ENCODE measurements at places on chromosomes 11 and 22.
A peak's percentile ranks its signal among the peaks of the same experiment; 100 is the strongest.

DNA sequence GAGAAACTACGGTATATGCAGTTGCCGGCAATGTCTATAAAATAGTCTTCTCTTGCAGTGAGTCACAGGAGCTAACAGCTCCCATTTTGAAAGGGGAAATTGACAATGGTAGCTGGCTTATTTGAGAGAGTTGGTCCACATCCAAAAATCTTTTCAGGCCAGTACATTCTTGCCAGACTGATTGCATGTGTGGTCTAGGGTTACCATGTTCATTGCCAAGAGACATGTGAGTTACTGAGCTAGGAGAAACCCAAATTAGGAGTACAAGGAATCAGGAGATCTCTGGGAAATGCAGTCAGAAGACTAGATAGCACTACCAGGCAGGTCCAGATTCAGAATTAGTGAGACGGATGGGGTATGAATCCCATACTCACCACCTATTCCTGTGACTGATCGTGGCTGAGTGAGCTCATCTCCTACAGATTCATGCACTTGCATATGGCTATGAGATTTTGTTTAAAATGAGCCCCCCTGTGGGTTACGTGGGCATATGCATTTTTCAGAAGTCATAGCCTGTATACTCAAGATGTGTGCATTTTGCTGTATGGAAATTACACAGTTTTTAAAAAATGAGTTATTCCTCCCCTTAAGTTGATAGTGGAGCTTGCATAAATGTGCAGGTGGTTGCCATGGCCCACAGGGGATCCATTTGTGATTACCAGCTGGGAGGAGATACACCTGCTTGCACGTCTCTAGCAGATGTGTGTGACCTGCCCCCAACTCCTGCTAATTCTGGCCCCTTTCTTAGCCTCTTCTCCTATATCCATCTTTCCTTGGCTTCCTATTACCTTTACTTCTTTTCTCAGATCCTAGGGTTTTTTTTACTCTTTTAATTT is 102.7 kb downstream of the COMMD9 start:
- DNase-seq = no peak

GRCh38 chr11:124586238-124586860 is 16.6 kb downstream of the OR8A1 start:
- no peak for DNase-seq

DNA sequence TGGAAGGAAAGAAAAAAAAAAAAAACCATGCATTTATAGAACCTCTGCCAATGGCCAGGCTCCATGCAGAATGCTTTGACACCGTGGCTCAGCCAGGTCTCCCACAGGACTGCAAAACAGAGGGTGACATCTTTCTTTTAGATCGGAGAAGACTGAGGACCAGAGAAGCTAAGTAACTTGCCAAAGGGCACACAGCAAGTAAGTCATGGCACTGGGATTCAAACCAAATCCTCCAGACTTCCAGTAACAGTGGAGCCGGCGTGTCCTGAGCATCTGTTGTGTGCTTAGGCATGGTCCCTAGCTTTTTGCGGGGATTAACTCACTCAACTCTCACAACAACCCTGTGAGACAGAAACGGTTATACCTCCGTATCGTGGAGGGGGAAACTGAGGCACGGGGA is 20.7 kb downstream of the MGAT3 start:
- no peak for DNase-seq

DNA sequence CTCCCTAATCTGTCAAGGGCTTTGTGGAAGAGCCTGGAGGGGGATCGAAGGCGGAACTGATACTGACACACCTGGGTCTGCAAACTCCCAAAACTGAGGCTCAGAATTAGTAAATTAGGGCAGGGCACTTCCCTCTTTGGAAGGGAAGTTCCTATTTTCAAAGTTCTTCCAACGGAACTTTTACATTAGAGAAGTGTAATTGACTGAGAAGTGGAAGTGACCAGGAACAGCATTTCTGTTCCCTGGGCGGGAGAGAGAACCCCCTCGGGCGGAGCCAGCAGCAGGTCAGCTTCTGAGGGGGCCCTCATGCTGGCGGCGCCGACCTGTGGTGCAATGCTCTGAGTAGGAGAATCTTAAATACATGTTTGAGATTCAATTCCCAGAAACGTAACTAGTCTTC is 1.1 kb upstream of the CBL start:
- DNase-seq = no peak

GRCh38 chr11:112793416-112793815 is 167.8 kb upstream of the NCAM1 start:
- DNase-seq = no peak

GRCh38 chr11:19409307-19409706 is 168.6 kb upstream of the E2F8 start:
- DNase-seq = no peak

GRCh38 chr11:44840085-44840478 is 110.6 kb downstream of the TP53I11 start:
- no peak for DNase-seq

DNA sequence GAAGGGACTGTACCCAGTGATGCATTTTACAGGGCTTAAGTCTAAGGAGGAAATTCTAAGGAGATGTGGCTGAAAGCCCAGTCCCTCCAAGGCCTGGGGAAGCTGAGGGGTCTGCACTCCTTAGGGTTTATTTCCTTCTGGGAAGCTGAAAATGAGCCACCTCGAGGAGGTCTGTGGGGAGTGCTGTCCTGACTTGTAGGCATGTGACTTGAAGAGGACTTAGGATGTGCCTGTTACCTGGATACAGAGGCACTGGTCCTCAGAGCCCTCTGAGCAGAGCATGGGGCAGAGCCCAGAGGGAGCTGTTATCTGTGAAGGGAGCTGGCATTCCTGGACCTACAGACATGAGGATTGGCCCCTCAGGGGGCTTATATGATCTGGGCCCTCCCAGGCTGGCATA is 77.1 kb downstream of the TP53I11 start:
- DNase-seq = no peak

DNA sequence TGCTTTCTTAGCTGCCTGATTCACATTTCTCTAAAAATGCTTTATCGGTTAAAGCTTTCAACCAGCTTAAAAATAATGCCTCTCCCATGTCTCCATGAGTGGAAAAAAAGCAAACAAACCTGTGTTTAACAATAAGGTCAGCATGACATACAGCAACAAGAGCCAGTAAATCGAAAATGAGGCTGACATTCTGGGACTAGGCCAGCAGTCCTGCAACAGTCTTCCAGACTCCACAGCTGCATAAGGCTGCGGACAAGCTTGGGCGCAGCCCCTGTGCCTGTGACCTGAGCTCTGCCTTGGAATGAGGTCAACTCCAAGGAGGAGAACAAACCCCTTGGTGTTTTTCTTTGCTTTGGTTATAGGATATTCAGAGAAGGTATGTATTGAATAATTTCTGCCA is 95.5 kb downstream of the PGR start:
- DNase-seq = no peak

DNA sequence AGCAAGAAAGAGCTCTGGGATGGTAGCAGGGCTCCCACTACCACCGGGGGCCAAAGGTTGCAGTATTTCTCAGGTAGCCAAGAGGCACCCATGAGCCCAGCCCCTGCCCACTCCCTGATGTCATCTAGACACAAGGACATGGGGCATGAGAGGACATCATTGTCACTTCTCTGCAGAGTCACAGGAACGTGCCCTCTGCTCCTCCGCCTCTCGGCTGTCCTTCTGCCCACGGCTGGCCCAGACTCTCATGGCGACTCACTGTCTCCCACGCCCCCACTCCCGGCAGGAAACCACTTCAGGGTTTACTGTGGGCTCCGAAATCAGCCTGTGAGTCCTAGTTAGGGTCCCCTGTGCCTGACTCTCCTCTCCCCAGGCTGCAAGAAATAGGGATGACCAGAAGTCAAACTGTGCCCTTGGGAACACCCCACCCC is 1.8 kb upstream of the GAL start:
- no peak for DNase-seq

DNA sequence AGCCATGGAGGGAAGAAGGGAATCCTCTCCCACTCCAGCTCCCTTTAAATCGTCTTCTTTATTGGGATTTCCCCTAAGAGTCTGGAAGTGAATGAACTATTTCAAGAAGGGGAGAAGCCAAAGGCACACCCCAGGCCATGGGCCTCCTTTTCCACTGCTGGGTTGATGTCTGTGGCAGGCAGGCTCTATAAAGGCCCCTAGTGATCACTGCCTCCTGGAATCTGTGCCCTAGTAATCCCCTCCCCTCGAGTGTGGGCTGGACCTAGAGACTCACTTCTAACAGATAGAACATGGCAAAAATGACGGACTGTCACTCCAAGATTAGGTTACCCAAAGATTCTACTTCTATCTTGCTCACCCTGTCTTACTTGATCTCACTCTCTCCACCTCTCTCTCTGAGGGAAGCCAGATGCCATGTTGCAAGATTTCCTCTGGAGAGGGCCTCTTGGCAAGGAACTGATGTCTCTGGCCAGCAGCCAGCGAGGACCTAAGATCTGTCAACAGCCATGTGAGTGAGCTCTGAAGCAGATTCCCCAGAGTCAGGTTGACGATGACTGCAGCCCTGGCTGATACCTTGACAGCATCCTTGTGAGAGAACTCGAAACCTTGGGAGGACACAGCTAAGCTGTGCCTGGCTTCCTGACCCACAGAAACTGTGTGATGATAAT is 444.8 kb downstream of the SOX6 start:
- DNase-seq = no peak

DNA sequence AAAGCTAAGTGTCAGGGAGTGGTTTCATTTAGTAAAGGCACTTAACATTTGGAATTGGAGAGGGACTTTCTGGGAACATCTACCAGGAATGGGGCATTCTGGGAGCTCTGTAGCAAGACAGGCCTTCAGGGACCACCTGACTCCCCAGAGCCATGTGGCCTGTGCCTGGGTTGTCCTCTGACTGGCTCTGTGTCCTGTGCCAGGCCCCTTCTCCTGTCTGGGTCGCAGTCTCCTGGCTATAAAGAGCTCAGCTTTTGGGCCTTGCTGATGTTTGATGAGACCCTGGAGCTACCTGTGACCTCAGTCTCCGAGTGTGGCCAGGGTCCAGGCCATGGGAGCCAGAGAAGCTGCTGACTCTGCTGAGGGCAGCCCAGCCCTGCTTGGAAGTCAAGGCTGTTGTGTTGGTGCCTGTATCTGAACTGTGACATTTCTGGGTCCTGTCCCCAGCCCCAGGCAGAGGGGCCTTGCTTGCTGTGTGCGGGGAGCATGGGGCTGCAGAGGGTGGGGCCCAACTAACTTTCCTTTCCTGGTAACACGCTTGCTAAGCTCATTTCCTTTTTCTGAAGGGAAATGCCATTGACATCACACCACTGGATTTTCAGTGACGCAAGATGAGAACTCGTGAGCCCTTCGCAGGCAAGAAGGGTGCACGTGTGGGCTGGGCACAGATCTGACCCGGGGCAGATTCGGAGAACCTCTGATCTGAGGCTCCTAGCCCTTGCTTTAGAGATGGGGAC is 41.3 kb downstream of the LRRC32 start:
- peak; percentile 38 for DNase-seq

GRCh38 chr11:2205981-2206690 is 34.5 kb upstream of the TH start:
- DNase-seq = no peak

- no peak for DNase-seq
Observed at GRCh38 chr11:61957021-61957770, 7.0 kb downstream of the BEST1 start.

DNA sequence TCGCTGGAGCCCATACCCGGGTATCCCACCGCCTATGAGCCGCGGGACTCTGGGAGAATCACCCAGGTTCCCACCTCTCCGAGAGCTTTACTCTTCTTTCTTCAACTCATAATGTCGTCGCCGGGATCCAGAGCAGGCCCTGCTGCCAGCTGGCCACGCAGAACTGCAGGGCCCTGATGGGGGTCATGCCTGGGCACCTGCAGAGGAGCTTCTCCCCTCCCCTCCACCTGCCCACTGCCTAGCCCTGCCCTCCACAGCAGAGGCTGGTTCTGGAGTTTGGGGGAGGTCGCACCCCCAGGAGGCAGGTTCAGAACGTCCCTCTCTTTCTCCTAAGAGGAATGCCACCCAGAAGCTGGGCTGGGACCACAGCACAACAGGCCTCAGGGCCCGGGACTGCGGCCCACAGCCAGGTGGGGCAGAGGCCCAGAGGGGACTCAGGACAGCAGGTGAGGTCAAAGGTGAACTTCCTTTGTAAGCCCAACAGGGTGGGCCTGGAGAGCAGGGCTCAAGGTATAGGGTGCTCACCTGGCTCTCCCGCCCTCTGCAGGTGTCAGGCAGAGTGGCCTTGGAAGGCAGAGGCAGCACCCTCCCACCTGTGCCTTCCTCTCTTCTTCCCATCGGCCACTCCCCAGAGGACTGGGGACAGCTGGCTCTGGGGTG is 1.9 kb downstream of the SLC25A45 start:
- DNase-seq = no peak

DNA sequence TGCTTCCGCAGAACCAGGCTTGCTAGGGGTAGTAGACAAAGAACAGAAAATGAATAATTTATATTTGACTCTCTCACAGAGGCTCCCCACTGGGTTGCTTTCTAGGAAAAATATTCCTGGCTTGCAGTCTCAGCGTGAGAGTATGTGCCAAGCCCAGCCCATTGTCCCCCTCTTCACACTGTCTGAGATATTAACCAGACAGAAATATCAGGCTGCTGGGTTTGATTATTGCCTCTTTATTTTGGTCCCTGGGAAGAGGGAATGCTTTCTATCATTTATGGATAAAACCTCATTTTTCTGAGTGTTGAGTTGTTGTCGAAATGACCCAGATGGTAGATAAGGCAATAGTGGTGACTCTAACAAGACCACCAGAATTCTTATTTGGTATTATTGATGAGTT is 367.9 kb downstream of the METTL15 start:
- DNase-seq = no peak

DNA sequence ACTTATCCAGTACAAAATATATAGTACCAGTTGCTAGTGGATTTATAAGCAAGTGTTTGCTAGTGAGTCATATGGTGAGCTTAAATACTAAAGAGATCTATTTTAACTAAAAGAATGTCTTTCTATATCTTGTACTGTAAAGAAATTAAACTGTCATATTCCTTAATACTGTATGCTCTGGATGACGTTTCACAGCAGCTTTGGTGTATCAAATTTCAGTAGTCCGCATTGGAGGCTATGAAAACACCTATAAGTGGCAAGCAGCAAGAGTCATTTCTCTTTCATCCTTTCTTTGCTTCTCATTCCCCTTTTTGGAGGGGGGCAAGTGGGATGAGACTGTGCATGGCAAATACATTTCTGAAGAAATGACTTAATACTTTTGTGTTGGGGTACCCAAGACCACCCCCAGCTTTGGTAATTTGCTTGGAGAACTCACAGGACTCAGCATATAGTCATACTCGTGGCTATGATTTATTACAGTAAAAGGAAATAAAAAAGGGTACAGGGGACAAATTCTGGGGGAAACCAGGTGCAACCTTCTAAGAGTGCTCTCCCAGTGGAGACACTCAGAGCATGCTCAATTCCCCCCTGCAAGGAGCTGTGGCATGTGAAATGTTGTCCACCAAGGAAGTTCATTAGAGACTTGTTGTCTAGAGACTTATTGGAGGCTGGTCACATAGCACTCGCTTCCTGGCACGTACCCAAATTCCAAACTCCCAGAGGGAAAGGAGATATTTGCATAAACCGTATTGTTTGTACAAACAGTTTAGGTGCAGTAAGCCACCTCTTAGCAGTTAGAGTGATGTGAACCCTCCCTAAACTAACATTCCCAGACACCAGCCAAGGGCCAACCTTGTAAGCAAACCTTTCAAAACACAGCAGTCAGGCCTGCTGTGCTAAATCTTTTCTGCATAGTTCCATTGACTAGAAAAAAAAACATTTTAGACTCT is 210.8 kb downstream of the PGR start:
- DNase-seq = no peak
